NCI-H187 treated with DMSO at 0.1 percent for 48 hours (cell line): ENCODE measurements at places on chromosomes 3 and 15.

GRCh38 chr3:52769786-52770455, 819 bp downstream of the NEK4 start:
- no peak for DNase-seq

GRCh38 chr3:25854635-25855034, 64.7 kb downstream of the OXSM start:
- DNase-seq: no peak

GRCh38 chr15:74823324-74823723, 3.1 kb upstream of the CPLX3 start:
- no peak for DNase-seq

- DNase-seq: no peak
Measured at GRCh38 chr3:27714692-27715453, 7.2 kb downstream of the EOMES start.

GRCh38 chr15:30953731-30954378, 37.6 kb downstream of the MTMR10 start:
- no peak for DNase-seq
